A172 (cell line): ENCODE measurements at places on chromosomes 16 and 17. TPM values are rescaled to one million over a fixed set of nuclear protein-coding genes. Genes with fewer than 3 reads are reported as not detected.

The CCDC154 gene
- 0.03 and 0.26 TPM in 2 replicates for total RNA-seq

The SLC16A5 gene
- total RNA-seq = 0.10 TPM in 1 of 2 replicates, not detected in the other

The DRC3 gene
- total RNA-seq = 1.1 and 1.7 TPM in 2 replicates

The CFAP119 gene
- total RNA-seq = 6.5 and 10.5 TPM in 2 replicates

The SYNGR2 gene
- total RNA-seq = 60.3 and 70.8 TPM in 2 replicates

The PRKCB gene
- total RNA-seq = not detected in 2 replicates

The VAT1L gene
- total RNA-seq = not detected in 2 replicates

The CDH16 gene
- not detected in 2 replicates for total RNA-seq

The MPP3 gene
- total RNA-seq = 11.6 and 19.1 TPM in 2 replicates

The CNTD1 gene
- total RNA-seq = 0.03 and 0.29 TPM in 2 replicates

The EXOC3L1 gene
- total RNA-seq = 0.12 and 0.50 TPM in 2 replicates

The PIRT gene
- total RNA-seq = not detected in 2 replicates

The MRPL38 gene
- 55.1 and 58.4 TPM in 2 replicates for total RNA-seq

The EFNB3 gene
- total RNA-seq = 7.6 and 11.3 TPM in 2 replicates

The ZMYND15 gene
- 0.07 and 0.21 TPM in 2 replicates for total RNA-seq

The TMIGD1 gene
- not detected in 2 replicates for total RNA-seq

The TRIM47 gene
- 159 and 173 TPM in 2 replicates for total RNA-seq

The CFAP97D1 gene
- 0.24 TPM in 1 of 2 replicates, not detected in the other for total RNA-seq

The CCDC40 gene
- 0.59 and 1.1 TPM in 2 replicates for total RNA-seq

The SECTM1 gene
- 1.2 and 1.6 TPM in 2 replicates for total RNA-seq

The YBX2 gene
- total RNA-seq = 0.86 and 1.1 TPM in 2 replicates

The ARL5C gene
- total RNA-seq = not detected in 2 replicates

The SHBG gene
- total RNA-seq = 2.8 TPM in 1 of 2 replicates, not detected in the other

The SMPD3 gene
- total RNA-seq = 0.12 and 0.65 TPM in 2 replicates

The KREMEN2 gene
- total RNA-seq = 1.7 and 3.5 TPM in 2 replicates

The DPEP3 gene
- not detected in 2 replicates for total RNA-seq

The MLLT6 gene
- total RNA-seq = 17.4 and 21.4 TPM in 2 replicates

The HCRT gene
- total RNA-seq = not detected in 2 replicates

The HES7 gene
- total RNA-seq = not detected in 2 replicates

The PRSS33 gene
- total RNA-seq = 0.17 and 0.36 TPM in 2 replicates

The TK2 gene
- 31.9 and 35.0 TPM in 2 replicates for total RNA-seq

The ZNF500 gene
- total RNA-seq = 19.8 and 25.1 TPM in 2 replicates

The HOXB8 gene
- 34.8 and 56.0 TPM in 2 replicates for total RNA-seq

The PIMREG gene
- total RNA-seq = 81.2 and 96.3 TPM in 2 replicates

The TIMP2 gene
- 257 and 279 TPM in 2 replicates for total RNA-seq

The TMEM238L gene
- not detected in 2 replicates for total RNA-seq

The CLEC19A gene
- 0.38 and 0.83 TPM in 2 replicates for total RNA-seq

The GUCY2D gene
- total RNA-seq = not detected in 2 replicates

The CDH13 gene
- total RNA-seq = 99.0 and 158 TPM in 2 replicates

The DNAH2 gene
- total RNA-seq = 0.17 TPM in 2 replicates

The MYO19 gene
- 64.8 and 67.8 TPM in 2 replicates for total RNA-seq

The KRTAP4-3 gene
- not detected in 2 replicates for total RNA-seq

The USP31 gene
- total RNA-seq = 3.8 and 6.3 TPM in 2 replicates

The LPCAT2 gene
- 18.6 and 20.2 TPM in 2 replicates for total RNA-seq

The DNAJA2 gene
- total RNA-seq = 125 and 139 TPM in 2 replicates

The FZD2 gene
- 18.2 and 24.4 TPM in 2 replicates for total RNA-seq

The ZACN gene
- total RNA-seq = not detected in 2 replicates

The NXN gene
- total RNA-seq = 4.6 and 7.2 TPM in 2 replicates

The PDE6G gene
- total RNA-seq = 1.1 and 2.0 TPM in 2 replicates

The TEX19 gene
- 0.22 TPM in 1 of 2 replicates, not detected in the other for total RNA-seq

The NPIPA8 gene
- total RNA-seq = 1.8 TPM in 1 of 2 replicates, not detected in the other

The INCA1 gene
- total RNA-seq = 0.88 and 1.5 TPM in 2 replicates

The KAT2A gene
- total RNA-seq = 19.9 and 22.3 TPM in 2 replicates

The DDX19B gene
- total RNA-seq = 10.3 and 16.5 TPM in 2 replicates
